Activated gamma-delta T cell treated with Interleukin-2 at 50 U/mL for 16 hours (primary cell): ENCODE measurements at places on chromosomes 2 and 18.

GRCh38 chr2:172976116-172976515, 99.5 kb upstream of the MAP3K20 start:
- DNase-seq = no peak

GRCh38 chr2:109217362-109218086, 88.5 kb downstream of the SH3RF3 start:
- DNase-seq = no peak

GRCh38 chr2:168196764-168197180, 50.6 kb downstream of the STK39 start:
- DNase-seq = no peak

GRCh38 chr2:225233234-225233633, 166.3 kb upstream of the NYAP2 start:
- DNase-seq = no peak

DNA sequence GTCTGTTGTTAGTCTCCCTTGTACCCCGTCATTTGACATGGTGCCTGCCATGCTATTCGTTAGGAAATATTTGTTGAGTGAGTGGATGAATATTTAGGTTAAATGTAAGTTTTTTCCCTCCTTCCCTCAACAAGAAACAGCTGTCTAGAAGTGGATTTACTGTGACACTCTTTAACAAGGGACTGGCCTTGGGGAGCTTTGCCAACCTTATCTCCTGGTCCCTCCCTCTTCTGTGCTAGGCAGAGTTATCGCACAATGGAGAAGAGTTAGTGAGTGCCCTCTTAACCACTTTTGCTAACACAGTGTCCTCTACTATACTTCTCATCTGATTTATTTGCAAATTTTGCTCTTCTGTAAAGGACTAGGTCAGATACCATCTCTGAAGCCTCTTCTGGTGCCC, 61.2 kb downstream of the DIS3L2 start:
- DNase-seq = no peak

GRCh38 chr2:240191001-240191400, 50.5 kb upstream of the OTOS start:
- DNase-seq = no peak

DNA sequence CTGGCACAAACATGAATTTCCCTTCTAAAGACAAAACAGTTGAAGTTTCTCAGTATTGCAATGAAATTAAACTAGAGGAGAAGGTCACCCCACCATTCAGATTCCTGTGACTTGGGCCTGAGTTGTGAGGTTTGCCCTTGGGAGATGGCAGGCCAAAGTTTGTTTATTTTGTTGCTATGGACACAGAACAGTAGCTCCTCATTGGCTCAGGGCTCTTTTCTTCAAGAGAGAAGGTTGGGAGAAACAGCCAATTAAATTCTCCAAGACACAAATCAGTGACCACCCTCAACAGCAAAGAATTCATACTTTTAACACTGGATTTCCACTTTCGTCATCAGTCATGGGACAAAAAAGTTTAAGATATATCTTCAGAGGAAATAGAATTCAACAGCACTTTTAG, at the start of gene FLACC1:
FLACC1 (minus strand) TSS at position 125 of the 400 bp plus-strand sequence. CDS start 5,941 bp downstream, outside the sequence.
- no peak for DNase-seq

DNA sequence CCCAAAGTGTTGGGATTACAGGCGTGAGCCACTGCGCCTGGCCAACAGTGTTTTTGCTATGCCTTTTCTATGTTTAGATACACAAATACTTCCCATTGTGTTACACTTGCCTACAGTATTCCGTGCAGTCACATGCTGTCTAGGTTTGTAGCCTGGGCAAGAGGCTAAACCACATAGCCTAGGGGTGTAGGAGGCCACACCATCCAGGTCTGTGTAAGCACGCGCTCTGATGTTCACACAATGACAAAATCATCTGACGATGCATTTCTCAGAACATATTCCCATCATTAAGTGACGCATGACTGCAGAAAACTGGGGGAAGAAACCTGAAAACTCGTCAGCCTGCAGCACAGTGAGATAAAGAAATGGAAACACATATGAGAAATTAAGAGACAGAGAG, 46.1 kb upstream of the TWIST2 start:
- DNase-seq = no peak
